Memory B cell (primary cell): ENCODE measurements at places on chromosomes 12 and 14.

DNA sequence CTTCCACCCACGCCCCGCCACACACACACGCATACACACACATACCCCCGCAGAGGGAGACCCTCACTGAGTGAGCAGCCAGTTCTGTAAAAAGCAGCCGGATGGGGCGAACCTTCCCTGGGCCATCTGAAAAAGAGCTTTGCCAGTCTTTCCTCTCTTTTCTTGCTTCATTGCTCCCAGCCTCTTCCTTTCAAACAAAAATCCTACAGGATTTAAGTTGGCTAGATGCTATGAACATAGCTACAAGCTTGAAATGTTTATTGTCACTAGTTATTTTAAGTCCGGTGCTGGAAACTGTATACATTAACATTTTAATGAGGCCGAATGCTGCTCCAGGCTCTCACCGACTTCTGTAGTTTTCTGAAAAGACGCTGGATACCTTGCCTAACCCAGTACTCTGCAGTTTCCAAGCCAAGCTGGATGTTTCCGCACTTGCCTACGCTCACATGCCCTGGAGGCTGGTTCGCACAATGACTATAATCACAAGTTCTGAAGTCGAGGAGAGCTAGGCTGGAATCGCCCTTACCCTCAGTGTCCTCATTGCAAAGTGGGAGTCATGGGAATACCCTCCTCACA, 39.2 kb downstream of the LTBP2 start:
- no peak overlapping the region for H3K27ac ChIP-seq
- no peaks in the 10 kb centered on the region for H3K36me3 ChIP-seq
- DNase-seq, result no peak

DNA sequence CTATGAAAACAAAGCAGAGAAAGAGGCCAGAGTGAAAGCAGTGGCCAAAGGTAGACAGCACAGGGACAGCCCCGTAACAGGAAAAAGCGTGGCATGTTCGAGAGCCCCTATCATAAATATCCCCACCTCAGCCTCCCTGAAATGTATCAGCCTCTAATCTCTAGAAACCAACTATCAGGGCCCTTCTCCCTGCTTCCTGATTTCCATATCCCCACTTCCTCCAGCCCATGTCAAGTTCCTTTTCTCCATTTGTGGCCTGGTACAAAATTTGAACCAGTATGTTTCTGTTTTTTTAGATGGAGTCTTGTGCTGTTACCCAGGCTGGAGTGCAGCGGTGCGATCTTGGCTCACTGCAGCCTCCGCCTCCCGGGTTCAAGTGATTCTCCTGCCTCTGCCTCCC, 16.9 kb downstream of the DEPDC4 start:
- DNase-seq, result no peak
- no peaks in the 10 kb centered on the region for H3K36me3 ChIP-seq
- no peaks in the 10 kb centered on the region for H3K27me3 ChIP-seq

GRCh38 chr12:57839996-57840395, 6.5 kb downstream of the CTDSP2 start:
- H3K4me3 ChIP-seq, result no peak overlapping the region
- no peaks in the 10 kb centered on the region for H3K27me3 ChIP-seq
- peaks cover 80% of the 10 kb centered on the region for H3K4me1 ChIP-seq
- DNase-seq, result no peak

- no peak overlapping the region for H3K27ac ChIP-seq
- DNase-seq, result no peak
- no peaks in the 10 kb centered on the region for H3K36me3 ChIP-seq
Measured at GRCh38 chr12:117821480-117822175, 147.2 kb downstream of the KSR2 start.

- H3K36me3 ChIP-seq, result no peaks in the 10 kb centered on the region
- H3K4me1 ChIP-seq, result peaks cover 5% of the 10 kb centered on the region
- peaks cover 30% of the 10 kb centered on the region for H3K27me3 ChIP-seq
- DNase-seq, result no peak
- no peak overlapping the region for H3K4me3 ChIP-seq
Measured at GRCh38 chr12:2642896-2643425, 151.8 kb upstream of the FKBP4 start.

DNA sequence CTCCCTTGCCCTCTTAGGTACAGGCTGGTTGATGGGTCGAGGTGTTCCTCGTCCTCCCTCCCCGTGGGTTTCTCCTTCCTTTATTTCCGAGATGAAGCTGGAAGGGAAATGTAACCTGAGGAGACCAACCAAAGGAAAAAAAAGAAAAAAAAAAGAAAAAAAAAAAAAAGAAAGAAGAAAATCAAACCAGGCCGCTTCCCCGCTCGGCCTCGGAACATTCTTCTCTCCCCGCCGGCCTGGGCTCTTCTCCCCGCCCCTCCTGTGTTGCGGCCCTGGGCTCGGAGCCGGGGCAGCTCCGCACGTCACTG, 1.6 kb upstream of the NFATC4 start:
- no peak for DNase-seq
- H3K36me3 ChIP-seq, result no peaks in the 10 kb centered on the region
- peak overlapping the region; percentile 92 for H3K4me3 ChIP-seq
- peaks cover 15% of the 10 kb centered on the region for H3K27me3 ChIP-seq

DNA sequence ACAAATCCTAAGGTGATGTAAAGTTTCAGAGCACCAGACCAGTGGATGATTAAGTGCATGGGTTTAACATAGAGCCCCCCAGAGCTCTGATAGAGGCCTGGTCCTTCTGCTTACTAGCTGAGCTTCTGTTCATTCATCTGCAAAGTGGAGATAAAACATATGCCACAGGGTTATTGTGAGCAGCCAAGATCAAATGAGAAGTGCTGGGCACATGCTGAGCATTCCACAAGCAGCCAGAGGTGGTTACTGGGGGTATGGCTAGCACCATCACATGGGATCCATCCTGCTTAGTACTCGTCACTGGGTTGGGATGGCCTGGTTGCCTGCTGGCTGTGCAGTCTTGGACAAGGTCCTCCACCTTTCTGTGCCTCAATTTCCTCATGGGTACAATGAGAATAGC, 18.0 kb upstream of the SMUG1 start:
- H3K4me3 ChIP-seq, result no peak overlapping the region
- DNase-seq, result no peak
- H3K27ac ChIP-seq, result no peak overlapping the region

GRCh38 chr12:64580681-64581080, 29.6 kb upstream of the RASSF3 start:
- no peak overlapping the region for H3K4me3 ChIP-seq
- H3K36me3 ChIP-seq, result no peaks in the 10 kb centered on the region
- H3K27ac ChIP-seq, result no peak overlapping the region

GRCh38 chr14:97120611-97121031, 323.4 kb downstream of the VRK1 start:
- H3K4me3 ChIP-seq, result no peak overlapping the region
- no peak overlapping the region for H3K27ac ChIP-seq
- H3K27me3 ChIP-seq, result peaks cover 11% of the 10 kb centered on the region

- no peak for DNase-seq
- H3K4me1 ChIP-seq, result peaks cover 10% of the 10 kb centered on the region
- no peaks in the 10 kb centered on the region for H3K27me3 ChIP-seq
- H3K4me3 ChIP-seq, result no peak overlapping the region
Measured at GRCh38 chr14:102941419-102942011, 19.1 kb downstream of the AMN start.

- H3K4me3 ChIP-seq, result no peak overlapping the region
- no peaks in the 10 kb centered on the region for H3K4me1 ChIP-seq
- H3K27ac ChIP-seq, result no peak overlapping the region
- H3K36me3 ChIP-seq, result no peaks in the 10 kb centered on the region
Measured at GRCh38 chr12:58106195-58106594, 164.8 kb downstream of the ATP23 start.

GRCh38 chr12:2057041-2057794, 4.4 kb downstream of the CACNA1C start:
- no peaks in the 10 kb centered on the region for H3K36me3 ChIP-seq
- H3K4me1 ChIP-seq, result peaks cover 8% of the 10 kb centered on the region
- DNase-seq, result peak; percentile 30
- no peak overlapping the region for H3K27ac ChIP-seq

- H3K36me3 ChIP-seq, result no peaks in the 10 kb centered on the region
- H3K27me3 ChIP-seq, result no peaks in the 10 kb centered on the region
- no peaks in the 10 kb centered on the region for H3K4me1 ChIP-seq
- DNase-seq, result no peak
- no peak overlapping the region for H3K27ac ChIP-seq
Measured at GRCh38 chr12:88503281-88503703, 77.0 kb downstream of the KITLG start.

DNA sequence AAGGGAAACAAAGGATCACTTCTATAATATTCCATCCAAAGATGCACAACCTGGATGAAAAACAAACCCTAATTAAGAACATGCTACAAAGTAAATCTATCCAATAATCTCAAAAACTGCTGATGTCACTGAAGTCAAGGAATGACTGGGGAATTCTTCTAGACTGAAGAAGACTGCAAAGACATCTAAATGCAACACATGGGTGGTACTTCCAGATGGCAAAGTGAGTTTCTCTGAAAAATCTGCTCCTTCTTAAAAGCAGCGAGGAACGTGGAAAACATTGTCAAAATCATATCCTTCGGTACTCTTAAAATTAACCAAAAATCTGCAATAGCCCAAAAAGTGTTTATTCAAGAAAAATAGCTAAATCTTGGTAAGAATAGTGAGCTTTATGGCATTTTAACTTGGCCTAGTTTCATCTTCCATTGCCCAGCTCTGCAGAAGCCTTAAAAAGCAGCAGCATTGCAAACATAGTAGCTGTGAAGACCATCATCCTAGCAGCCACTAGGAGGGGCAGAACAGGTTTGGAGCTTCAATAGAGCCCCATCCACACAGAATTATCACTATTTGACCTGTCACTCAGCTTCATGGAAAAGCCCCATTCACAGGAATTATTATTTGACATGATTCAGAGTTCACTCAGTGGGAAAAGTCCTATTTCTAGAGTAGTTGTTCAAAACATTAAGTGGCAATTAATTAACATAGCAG, 7.4 kb downstream of the CLEC14A start:
- H3K27ac ChIP-seq, result no peak overlapping the region
- no peaks in the 10 kb centered on the region for H3K36me3 ChIP-seq
- H3K4me1 ChIP-seq, result no peaks in the 10 kb centered on the region

DNA sequence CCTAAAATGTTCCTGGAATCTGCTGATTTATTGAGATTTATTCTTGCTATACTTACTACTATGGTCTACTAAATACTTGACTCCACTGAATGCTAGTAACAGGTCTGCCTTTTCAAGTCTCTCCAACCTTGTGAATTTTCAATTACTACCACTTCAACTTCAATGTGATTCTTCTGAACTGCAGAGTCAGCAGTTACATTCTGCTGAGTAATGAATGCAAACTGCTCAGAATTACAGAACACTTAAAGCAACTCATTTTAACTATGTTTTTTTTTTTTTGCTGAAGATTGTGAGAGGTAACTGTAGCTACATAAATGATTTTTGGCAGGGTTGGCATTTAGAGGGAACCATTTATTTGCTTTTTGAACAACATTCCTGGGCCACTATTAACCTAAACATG, 41.8 kb downstream of the ARF6 start:
- H3K36me3 ChIP-seq, result peaks cover 12% of the 10 kb centered on the region
- H3K4me3 ChIP-seq, result no peak overlapping the region
- no peaks in the 10 kb centered on the region for H3K27me3 ChIP-seq
- DNase-seq, result no peak
- H3K4me1 ChIP-seq, result peaks cover 24% of the 10 kb centered on the region

- no peaks in the 10 kb centered on the region for H3K27me3 ChIP-seq
- DNase-seq, result no peak
- H3K36me3 ChIP-seq, result no peaks in the 10 kb centered on the region
- H3K4me1 ChIP-seq, result no peaks in the 10 kb centered on the region
Measured at GRCh38 chr12:19203539-19204506, 74.3 kb downstream of the PLEKHA5 start.

DNA sequence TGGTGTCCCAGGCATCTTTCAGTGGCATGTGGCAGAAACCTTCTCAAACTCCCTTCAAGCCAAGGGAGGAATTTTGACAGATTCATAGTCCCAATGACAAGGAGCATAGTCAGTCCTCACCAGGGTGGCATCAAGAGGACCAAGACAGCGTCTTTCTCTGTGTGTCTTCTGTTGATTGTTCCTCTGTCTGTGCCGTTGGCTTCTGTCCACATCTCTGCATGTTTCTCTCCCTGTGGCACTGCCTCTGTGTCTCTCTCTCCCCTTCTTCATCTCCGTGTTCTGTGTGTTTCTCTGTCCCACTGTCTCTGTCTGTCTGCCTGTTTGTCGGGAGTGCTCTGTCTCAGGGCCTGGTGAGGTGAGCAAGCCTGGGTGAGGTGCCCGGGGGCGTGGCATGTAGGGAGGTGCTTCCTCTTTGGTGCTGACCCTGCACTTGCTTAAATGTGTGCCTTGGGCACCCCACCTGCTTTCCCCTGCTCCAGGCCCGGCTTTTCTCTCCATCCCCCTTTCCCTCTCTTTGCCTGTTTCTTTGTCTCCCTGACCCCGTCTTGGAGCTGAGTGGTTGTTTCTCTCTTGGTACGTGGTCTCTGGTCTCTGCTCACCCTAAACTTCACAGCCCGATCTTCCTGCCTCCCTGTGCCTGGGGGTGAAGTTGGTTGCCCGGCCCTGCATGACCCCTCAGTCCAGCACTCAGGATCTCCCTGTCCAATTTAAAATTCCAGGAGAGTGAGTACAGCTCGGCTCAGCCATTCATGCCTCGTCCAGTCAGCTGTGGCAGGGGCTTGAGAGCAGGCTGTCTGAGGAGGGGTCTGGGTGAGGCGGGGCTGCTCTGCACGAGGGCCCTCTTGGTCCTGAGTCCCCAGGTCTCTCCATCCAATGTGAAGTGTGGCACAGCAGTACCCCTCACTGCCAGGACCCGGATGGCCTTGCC, 28.5 kb downstream of the JDP2 start:
- no peaks in the 10 kb centered on the region for H3K27me3 ChIP-seq
- peaks cover 17% of the 10 kb centered on the region for H3K4me1 ChIP-seq
- no peak overlapping the region for H3K4me3 ChIP-seq
- DNase-seq, result no peak
- H3K36me3 ChIP-seq, result peaks cover 7% of the 10 kb centered on the region
- H3K27ac ChIP-seq, result peak overlapping the region; percentile 14

- H3K27me3 ChIP-seq, result no peaks in the 10 kb centered on the region
- no peak overlapping the region for H3K4me3 ChIP-seq
- no peak overlapping the region for H3K27ac ChIP-seq
- DNase-seq, result no peak
- no peaks in the 10 kb centered on the region for H3K4me1 ChIP-seq
Measured at GRCh38 chr14:38522724-38523123, 266.8 kb upstream of the CLEC14A start.

- no peaks in the 10 kb centered on the region for H3K36me3 ChIP-seq
- DNase-seq, result no peak
- H3K27me3 ChIP-seq, result no peaks in the 10 kb centered on the region
- no peak overlapping the region for H3K27ac ChIP-seq
- H3K4me3 ChIP-seq, result no peak overlapping the region
Measured at GRCh38 chr12:61808856-61809255, 451.3 kb upstream of the USP15 start.

DNA sequence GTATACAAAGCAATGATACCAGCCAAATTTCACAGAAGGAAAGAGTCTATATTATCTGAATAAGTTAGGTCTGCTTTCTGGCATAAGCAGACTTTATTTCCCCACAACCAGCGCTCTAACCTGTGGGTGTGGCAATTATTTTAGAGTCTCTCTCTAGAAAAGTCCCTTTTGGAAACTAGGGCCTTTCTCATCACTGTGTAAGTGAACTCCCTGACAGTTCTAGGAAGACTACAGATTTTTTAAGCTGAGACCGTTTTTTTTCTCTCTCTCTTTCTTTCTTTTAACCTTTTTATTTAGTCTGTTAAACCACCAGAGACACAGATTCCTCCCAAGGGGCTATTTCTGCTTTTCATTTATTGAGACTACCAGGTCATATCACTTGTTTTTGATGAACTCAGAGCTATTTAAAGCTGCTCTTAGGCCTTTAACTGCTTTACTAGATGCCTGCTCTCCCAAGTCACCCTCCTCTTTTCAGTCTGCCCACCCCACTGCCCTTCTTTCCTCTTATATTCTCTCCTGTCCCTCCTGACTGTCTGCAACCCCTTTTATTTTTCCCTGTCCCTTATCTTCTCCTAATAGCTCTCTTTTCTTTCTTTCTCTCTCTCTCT, 69.2 kb upstream of the ARHGAP5 start:
- no peak overlapping the region for H3K4me3 ChIP-seq
- DNase-seq, result no peak
- H3K4me1 ChIP-seq, result peaks cover 4% of the 10 kb centered on the region
- H3K27me3 ChIP-seq, result peaks cover 2% of the 10 kb centered on the region
